ENCODE measurements at places on chromosomes 5 and 9.

GRCh38 chr5:160359816-160360215 is 10.6 kb downstream of the C1QTNF2 start:
- no peak for DNase-seq

- peak; percentile 73 for DNase-seq
These were observed 865 bp upstream of the SLC22A4 start for GRCh38 chr5:132293066-132293991.

GRCh38 chr5:131366428-131366827 is 102.6 kb downstream of the CDC42SE2 start:
- no peak for DNase-seq

DNA sequence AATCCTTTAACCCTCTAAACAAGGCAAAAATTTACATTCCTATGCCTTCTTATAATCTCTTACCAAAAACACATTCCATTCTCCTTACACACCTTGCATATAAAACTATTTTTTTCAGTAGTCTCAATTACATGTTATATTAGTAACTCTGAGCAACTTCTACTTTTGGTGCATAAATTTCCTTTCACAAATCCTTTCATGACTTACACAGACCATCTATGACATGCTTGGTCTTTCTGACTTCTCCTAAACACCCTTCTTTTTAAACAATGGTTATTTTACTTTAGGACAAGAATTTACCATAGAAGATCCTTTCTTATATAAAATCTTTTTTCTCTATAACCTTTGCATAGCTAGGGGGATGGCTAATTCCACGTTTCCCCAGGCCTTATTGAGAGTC is 208.0 kb upstream of the ARRDC3 start:
- DNase-seq: no peak

DNA sequence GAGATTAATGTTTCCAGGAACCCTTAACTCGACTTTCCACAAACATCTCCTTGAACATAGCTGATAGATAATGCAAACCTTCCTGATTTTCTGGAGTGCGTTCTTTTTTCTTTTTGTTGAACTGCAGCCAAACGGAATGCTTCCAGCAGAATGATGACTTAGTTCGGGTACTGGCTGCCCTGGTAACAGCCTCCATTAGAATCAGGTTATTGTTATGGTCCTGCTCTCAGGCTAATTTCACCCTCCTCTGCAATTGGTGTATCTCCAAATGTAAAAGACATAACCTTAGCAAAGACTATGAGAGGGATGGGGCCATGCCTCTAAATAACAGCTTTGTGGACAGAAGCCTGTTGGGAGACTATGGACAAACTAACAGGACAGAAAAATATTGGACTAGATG is 116.5 kb downstream of the PDE4D start:
- DNase-seq: no peak

GRCh38 chr9:15246243-15246642 is 60.8 kb downstream of the TTC39B start:
- no peak for DNase-seq

DNA sequence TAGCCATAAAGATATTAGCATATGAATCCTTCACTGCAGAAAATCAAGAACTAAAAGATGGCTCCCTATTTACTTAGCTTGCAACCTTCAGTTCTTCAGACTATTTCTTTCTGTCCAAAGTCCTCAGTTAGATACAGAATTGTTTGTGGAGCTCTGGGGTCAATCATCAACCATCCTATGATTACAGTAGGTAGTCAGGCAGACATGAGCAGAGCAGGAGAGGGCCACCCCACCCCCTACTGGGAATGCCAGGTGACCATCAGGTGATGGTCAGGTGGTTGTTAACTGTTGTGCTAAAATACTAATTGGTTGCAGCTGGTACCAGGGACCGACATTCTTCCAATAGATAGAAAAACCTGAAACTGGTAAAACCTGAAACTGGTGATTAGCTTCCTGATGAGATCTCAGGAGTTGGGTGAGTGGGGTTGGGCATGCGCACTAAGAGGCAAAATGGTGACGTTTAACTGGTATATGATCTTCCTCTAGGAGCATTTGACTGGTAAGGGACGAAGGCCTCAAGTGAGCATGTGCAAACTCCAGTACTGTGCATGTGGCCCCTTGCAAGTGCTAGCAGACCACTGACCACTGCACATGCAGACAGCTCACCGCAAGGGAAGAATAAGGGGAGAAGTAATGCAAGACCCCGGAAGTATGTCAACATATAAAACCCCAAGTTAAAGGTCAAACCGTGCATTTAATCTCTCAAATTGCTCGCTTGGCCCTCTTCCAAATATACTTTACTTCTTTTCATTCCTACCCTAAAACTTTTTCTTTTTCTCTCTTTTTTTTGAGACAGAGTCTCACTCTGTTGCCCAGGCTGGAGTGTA is 13.6 kb downstream of the C9orf57 start:
- DNase-seq: no peak

GRCh38 chr9:88993327-88993726 is 2.1 kb downstream of the S1PR3 start:
- DNase-seq: no peak

GRCh38 chr5:51691538-51692079 is 308.4 kb downstream of the ISL1 start:
- DNase-seq: no peak

DNA sequence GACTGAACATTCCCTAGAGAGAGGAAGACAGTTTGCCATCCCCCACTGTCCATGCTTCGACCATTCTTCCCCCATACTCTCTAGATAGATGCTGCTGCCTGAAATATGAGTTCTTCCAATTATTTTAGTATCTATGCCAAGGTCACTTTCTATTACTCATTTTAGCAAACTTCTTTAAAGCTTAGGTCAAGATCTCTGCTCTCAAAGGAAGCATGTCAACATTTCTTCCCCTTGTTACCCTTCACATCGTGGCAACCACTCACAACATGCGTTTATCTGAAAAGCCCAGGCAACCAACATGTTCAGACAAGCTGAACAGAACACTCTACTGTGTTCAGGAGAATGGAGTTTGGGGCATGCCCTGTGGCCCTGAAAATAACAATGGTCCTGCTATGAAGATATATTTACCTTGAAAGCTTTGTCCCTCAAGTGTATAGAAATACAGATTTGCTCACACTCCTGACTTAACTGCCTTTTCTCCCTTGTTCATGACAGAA is 138.4 kb upstream of the KIF2A start:
- DNase-seq: no peak

- no peak for DNase-seq
These were observed 207.2 kb downstream of the NFIB start for GRCh38 chr9:14106699-14107098.

GRCh38 chr9:125580701-125581286 is 126.2 kb downstream of the MAPKAP1 start:
- no peak for DNase-seq

DNA sequence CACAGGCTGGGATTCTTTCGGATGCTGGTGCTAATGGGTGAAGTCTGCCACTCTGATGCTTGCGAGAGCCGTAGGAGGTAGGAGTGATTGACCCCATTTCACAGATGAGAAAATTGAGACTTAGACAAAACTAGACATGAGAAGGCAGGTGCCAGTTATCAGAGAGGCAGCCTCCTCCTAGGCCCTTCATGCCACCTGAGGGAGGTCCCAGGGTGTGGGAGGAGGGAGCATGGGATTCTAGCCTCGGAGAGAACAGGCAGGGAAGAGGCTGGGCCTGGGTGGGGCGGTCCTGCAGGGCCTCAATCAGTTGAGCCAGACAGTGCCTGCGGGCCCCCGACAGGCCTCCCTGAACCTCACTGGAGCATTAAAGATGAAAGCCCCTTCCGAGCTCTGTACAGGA is 112.4 kb downstream of the COL23A1 start:
- DNase-seq: no peak

DNA sequence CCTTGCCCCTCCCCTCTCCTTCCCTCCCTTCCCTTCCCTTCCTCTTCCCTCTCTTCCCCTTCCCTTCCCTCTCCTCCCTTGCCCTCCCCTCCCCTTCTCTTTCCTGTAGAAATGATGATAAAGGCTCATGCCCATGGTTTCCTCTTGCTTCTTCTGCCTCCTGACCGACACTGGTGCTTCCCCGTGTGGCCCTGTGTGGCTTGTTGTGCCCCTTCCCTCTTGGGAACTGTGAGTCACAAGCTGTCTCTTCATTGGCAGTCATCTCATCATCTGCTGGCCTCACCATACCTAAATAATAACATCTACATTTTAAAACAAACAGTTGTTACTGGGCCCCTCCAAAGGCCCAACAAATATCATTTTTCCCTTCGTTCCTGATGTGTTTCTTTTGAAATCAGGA is 11.7 kb upstream of the CARNMT1 start:
- DNase-seq: no peak

DNA sequence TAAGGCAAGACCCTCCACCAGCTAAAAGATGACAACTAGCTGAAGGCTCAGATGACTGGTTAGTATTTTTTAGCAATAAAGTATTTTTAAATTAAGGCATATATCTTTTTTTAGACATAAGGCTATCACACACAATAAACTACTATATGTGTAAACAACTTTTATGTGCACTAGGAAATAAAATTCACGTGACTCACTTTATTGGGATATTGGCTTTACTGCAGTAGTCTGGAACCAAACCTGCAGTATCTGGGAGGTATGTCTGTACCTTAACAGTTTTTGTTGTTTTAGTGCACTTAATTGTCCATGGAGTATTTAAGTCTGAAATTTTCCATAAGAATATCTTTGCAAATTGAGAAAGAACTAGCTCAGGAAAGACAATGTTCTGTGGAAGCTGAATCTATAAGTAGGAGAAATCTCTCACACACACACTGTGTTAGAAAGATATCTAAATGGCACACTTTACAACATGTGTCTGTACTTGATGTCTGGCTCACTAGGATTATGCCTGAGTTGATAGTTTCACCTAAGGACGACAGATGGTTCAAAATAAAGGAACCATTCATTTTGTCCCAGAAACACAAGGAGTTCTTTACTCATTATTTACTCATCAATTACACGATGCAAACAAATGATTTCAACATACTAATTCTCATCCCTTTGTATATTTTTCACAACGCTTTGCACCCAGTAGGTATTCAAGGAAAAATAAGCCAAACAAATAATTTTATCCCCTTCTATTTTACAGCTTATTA is 4.6 kb downstream of the RAPGEF6 start:
- no peak for DNase-seq

DNA sequence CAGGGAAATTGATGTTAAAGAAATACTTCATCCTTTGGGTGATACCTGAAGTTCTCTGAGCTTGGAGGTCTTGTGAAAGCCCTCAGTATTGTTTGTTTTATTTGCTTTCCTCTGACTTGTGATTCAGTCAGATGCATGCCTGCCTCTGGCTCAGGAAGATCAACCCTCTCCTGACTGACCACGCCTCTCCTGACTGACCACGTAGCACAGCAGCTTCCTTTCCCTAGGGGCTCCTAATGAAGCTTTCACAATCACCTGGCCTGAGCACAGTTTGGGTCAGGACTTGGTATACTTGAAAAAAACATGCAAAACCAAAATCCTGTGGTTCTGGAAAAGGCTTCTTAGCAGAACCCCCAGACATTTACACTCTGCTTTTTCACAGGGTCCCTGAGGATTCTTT is 3.8 kb downstream of the TGFBI start:
- DNase-seq: no peak

DNA sequence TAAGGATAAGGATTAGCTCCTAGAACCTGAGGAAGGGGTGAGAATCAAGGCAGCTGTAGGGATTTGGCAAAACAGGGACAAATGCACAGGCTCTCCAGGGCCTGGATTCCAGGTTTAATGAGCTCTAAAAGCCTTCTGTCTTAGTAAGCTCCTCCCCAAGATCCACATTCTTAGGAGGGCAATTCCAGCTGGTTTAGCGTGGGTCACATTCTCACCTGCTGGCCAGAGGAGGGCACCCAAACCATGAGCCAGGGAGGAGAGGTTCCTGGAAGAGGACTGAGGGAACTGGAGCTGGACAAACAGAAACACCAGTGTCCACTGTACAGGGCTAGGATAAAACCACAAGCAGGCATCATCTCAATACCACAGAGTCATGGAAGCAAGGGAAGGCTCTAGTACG is 480.0 kb downstream of the CCDC171 start:
- no peak for DNase-seq

- peak; percentile 63 for DNase-seq
These were observed 62.3 kb downstream of the RAPGEF1 start for GRCh38 chr9:131677444-131678180.

DNA sequence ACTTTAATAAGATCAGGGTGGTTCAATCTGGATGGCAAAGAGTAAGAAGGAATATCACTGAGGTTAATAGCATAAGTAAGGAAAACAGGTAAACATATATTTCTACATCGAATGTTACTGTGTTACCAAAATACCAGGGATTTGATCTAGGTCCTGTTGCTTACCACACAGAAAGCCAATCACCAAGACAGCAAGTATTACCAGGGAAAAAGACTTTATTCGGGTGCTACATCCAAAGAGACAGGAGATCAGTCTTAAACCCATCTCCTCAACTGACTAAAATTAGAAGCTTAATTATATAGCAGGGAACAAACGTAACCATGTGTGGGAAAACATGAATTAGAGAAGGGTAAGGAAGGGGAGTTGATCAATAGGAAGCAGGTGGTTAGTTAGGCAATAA is 500.1 kb downstream of the EFNA5 start:
- no peak for DNase-seq

DNA sequence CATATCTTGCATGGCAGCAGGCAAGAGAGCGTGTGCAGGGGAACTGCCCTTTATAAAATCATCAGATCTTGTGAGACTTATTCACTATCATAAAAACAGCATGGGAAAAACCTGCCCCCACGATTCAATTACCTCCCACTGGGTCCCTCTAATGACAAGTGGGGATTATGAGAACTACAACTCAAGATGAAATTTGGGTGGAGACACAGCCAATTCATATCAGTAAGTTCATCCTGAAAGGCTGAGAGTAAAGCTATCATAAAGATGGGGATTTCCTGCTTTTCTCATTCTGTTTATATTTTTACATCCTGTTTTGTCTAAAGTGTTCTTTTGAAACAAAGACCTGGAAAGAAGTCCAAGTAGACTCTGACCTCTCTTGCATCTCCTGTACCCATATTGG is 28.9 kb upstream of the IL33 start:
- no peak for DNase-seq

- no peak for DNase-seq
These were observed 164.2 kb downstream of the FGF1 start for GRCh38 chr5:142521706-142522105.

DNA sequence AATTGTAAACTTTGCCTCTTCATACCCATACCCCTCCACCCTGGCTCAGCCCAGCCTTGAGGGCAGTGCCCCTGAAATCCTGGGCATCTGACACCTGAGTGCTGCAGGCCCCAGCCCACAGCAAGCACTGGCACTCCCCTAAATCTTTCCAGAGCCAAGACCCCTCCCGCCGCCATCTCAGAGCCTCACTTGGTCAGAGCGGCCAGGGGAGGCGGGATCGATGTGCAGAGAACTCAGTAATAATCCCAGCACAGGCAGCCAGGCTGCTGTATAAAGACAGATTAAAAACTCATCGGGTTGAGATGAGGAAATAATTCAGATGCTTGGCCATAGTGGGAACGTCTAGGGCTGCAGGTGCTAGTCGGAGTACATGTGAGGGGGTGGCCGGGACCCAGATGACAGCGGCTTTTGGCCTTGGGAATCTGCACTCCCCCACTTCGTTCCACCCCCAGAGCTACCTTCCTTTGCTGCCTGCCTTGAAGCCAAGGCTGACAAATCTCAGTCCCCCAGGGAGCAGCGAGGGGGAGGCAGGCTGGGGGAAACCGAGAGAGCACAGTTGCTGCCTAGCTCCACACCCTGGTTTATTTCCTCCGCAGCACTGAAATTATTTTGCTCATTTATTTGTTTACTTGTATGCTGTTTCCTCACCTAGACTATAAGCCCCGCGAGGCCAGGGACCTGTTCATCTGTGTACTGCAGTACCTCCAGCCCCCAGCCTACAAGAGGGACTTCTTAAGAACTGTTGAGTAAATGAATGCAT is 19.5 kb upstream of the ARAP3 start:
- DNase-seq: no peak
